A549 treated with RU486 at 1 μM for 4 hours (cell line): ENCODE measurements at places on chromosomes 13 and 19. TPM values are rescaled to one million over a fixed set of nuclear protein-coding genes. Genes with fewer than 3 reads are reported as not detected.

Gene NAPA
- 79.9 to 112 TPM (median 91.8 TPM) in 5 replicates for total RNA-seq

Gene NOTCH3
- 6.8 to 10.3 TPM (median 8.6 TPM) in 5 replicates for total RNA-seq

Gene LGI4
- total RNA-seq: 0.06 to 0.21 TPM (median 0.16 TPM) in 5 replicates

Gene ABCC4
- 12.3 to 22.1 TPM (median 19.7 TPM) in 5 replicates for total RNA-seq

Gene MUC16
- 0.02 to 0.06 TPM (median 0.03 TPM) in 4 of 5 replicates, not detected in the other for total RNA-seq

Gene ZNF555
- total RNA-seq: 2.2 to 3.0 TPM (median 2.8 TPM) in 5 replicates

Gene CGB3
- 0.38 TPM in 1 of 5 replicates, not detected in the others for total RNA-seq

Gene SYCN
- not detected in 5 replicates for total RNA-seq

Gene EMC10
- 102 to 160 TPM (median 147 TPM) in 5 replicates for total RNA-seq

Gene KASH5
- 0.10 TPM in 1 of 5 replicates, not detected in the others for total RNA-seq

Gene DACT3
- total RNA-seq: 0.22 to 0.37 TPM (median 0.25 TPM) in 5 replicates

Gene SHISA7
- total RNA-seq: 0.02 TPM in 1 of 5 replicates, not detected in the others

Gene ZBTB7A
- total RNA-seq: 13.6 to 21.8 TPM (median 20.0 TPM) in 5 replicates

Gene PABPC3
- total RNA-seq: 0.07 to 0.22 TPM (median 0.14 TPM) in 5 replicates

Gene ZIC5
- 2.6 to 3.9 TPM (median 3.4 TPM) in 5 replicates for total RNA-seq

Gene NEK5
- 0.03 to 0.11 TPM (median 0.08 TPM) in 4 of 5 replicates, not detected in the other for total RNA-seq

Gene STOML3
- total RNA-seq: not detected in 5 replicates

Gene PLIN4
- 0.42 to 0.61 TPM (median 0.51 TPM) in 5 replicates for total RNA-seq

Gene GPC6
- 3.3 to 6.1 TPM (median 5.1 TPM) in 5 replicates for total RNA-seq

Gene SYNGR4
- total RNA-seq: 1.9 to 4.4 TPM (median 3.1 TPM) in 5 replicates

Gene ERF
- total RNA-seq: 96.7 to 133 TPM (median 118 TPM) in 5 replicates
